NCI-H1694 treated with DMSO at 0.1 percent for 48 hours (cell line): ENCODE measurements at places on chromosomes 7 and 10.

- DNase-seq: no peak
Measured at GRCh38 chr10:131816941-131817700, 83.7 kb upstream of the PPP2R2D start.

DNA sequence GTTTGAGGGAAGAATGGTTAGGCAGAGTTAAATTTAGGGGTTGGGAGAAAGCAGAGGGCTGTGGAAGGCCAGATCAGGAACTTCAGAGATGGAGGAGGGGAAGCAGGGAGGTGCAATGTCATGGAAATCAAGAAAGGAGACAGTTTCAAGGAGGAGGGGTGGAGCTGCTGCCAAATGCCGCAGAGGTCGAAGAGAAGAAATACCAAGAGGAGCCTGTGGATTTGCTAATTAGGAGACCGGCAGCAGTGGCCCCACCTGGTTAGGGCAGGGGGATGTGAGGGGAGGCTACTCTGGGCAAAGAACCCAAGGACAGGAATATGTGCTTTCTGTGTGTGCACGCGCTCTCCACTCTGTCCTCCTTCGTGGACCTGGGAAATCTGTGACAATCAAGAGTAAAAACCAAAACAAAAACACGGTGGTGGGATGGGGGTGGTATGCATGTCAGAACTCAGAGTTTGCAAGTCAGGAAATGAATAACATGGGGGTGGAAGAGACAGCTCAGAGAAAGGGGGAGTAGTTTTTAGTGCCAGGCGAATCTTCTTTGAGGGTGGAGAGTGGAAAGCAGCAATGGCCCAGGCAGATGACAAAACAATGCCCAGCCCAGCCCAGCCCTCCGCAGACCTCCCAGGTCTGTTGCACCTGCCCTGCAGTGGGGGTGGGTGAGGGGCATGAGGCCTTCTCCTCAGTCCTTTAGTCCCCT lies 102.9 kb upstream of the PAX2 start:
- no peak for DNase-seq

DNA sequence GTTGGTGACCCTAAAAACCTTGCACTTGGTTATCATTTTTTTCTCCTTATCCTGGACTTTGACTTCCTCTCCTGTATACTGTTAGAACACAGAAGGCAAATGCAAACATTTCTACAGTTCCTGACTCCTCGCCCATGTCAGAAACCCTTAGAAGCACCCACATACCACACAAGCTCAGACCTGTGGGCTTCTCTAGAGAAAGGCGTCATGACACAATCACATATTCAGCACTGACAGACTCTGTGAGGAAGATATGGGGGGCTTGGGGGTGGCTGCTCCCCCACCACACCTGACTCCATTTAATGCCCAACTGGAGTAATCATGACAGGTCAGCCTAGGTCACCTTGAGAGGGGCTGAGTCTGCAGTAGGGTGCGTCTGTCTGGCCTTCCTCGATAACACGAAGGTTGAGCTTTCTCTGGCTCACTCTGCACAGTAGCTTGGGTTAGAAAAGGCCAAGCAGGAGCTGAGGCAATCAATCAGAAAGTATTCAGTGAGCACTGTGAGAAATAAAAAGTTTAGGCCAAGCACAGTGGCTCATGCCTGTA lies 50.9 kb downstream of the CCDC3 start:
- no peak for DNase-seq

DNA sequence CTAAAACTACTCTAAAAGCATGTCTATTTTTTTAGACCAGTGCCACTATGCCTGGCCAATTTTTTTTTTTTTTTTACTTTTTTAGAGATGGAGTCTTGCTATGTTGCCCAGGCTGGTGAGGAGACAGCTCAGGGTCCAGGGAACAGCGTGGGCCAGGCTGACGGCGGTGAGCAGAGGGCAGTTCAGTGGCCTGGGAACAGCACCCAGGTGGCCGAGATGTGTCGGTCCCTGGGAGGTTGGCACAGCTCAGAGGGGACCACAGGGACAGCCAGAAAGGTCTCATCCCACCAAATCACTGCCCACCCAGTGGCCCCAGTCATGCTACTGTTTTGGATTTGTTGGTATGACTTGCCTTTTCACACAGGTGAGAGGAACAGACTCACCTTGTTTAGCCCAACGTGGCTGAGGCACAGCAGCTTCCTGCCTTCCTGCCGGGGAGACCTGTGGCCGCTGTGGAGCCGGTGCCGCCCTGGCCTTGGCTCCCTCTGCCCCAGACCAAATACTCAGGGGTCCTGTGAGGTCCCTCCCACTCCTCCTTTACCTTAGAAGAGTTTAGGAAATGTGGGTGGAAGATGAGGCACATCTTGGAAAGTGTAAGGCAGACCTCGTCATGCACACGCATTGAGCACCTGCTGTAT lies 109.6 kb downstream of the PTPRE start:
- DNase-seq: no peak

DNA sequence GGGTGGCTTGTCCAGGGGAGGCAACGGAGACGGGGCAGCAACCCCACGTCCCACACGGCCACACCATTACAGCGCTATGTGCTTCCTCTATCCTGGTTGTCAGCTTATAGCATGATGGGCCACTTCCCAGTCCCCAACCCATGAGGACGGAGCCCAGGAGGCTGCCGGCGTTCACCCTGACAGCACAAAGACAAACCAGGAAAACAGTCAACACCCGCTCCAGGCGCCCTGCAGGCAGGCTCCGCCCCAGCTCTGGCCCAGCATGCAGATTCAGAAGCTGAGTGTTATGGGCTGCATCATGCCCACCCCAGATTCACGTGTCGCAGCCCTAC lies 14.8 kb downstream of the WDR86 start:
- no peak for DNase-seq

DNA sequence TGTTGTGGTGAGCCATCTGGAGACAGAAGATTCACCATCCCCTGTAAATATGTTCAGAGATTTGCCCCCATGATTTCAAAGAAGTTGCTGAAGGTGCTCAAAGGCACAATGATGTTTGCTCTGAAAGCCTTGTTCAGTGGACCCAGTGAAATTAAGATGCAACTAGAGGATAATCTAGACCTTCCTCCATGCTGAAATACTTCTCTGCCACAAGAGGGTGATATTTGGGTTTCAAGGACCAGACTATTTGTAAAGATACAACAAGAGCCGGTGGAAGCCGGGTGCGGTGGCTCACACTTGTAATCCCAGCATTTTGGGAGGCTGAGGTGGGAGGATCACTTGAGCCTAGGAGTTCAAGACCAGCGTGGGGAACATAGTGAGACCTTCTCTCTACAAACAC lies 13.5 kb upstream of the MSRB2 start:
- no peak for DNase-seq

DNA sequence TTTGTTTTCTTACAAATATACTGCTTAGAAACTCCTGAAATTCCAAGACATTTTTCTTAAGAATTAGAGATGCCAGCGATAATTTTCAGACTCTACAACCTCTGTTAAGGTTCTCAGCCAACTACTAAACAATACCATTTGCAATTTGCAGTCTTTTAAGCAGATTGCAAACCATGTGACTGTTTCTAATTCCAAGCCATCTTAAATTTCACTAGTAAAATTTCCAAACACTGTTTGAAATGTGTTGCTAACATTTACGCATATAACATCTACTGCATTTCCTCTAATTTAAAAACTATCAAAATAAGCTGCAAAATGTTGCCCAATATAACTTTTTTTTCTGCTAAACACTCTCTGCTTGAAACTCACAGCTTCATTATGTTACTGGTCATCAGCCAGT lies 56.0 kb upstream of the MACROH2A2 start:
- DNase-seq: no peak

DNA sequence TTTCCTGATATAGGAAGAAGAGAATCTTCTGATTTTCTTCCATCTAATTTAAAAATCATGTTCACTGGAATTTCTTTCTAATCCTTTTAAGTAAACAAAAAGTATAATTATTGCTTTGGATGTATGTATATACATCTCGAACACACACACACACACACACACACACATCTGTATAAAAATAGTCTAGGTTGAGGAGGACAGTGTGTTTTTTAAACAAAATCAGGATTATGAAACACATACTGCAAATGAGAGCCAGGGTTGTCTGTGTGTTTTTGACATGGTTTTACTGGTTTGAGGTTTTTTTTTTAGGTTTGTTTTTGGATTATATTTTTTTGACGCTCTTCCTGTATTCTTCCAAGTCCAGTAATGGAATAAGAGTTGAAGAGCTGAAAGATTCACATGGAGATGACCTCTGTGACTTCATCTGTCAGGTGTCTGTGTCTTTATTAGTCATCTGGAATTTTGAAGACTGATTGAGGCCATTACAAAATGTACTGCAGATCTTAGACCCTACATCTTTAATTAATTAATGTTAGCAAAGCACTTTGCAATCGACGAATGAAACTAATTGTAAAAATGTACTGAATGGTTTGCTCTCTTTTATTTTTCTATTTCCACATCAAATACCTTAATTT lies 237.1 kb downstream of the SUGCT start:
- DNase-seq: no peak
